ENCODE measurements at places on chromosomes 13 and 19.

- DNase-seq = peak; percentile 90
- H3K4me3 ChIP-seq = no peak overlapping the region
- H3K4me1 ChIP-seq = peaks cover 28% of the 10 kb centered on the region
- peaks cover 26% of the 10 kb centered on the region for H3K36me3 ChIP-seq
- peak overlapping the region; percentile 86 for H3K27ac ChIP-seq
- no peaks in the 10 kb centered on the region for H3K27me3 ChIP-seq
Measured at GRCh38 chr19:19488875-19489690, 26.3 kb downstream of the TSSK6 start.

DNA sequence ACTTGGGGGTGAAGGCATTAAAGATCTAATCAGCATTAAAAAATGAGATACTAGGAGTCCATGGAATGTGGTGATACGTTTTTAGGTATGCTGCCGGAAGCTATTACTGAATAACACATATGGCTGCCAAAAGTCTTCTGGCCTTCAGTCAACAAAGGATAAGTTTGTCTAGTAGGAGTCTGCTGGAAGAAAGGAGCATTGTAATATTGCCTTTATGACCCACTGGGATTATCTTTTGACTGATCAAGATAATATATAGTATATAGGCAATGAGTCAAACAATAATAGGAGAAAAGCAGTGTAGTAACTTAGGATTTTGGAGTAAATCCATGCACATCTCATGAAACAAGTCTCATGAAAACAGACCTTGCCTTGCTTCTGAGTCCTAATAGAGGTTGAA is 295.4 kb downstream of the SLITRK6 start:
- peak overlapping the region; percentile 86 for H3K27ac ChIP-seq
- H3K27me3 ChIP-seq = no peaks in the 10 kb centered on the region
- no peak for DNase-seq
- H3K4me3 ChIP-seq = no peak overlapping the region

DNA sequence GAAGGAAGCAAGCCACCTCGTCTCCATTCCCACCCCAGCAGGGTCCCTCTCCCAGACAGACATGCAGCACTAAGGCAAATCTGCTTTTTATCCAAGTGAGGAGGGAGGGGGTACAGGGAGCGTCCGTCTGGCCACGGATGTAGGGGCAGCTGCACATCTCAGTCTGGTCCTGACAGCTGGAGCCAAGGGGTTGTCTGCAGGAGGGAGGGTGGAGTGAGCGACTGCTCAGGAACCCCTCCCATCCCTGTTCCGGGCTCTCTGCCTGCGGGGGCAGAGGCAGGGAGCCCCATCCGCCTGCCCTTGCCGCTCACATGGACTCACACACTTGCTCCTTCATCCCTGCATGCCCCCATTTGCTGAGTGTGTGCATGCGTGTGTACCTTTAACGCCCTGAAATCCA is 2.5 kb downstream of the TMEM190 start:
- DNase-seq = no peak
- H3K27ac ChIP-seq = no peak overlapping the region
- no peaks in the 10 kb centered on the region for H3K27me3 ChIP-seq
- peaks cover 11% of the 10 kb centered on the region for H3K4me1 ChIP-seq
- peaks cover 5% of the 10 kb centered on the region for H3K36me3 ChIP-seq

- H3K36me3 ChIP-seq = peaks cover 36% of the 10 kb centered on the region
- DNase-seq = no peak
- H3K4me3 ChIP-seq = peak overlapping the region; percentile 79
- H3K27me3 ChIP-seq = no peaks in the 10 kb centered on the region
- H3K27ac ChIP-seq = peak overlapping the region; percentile 90
Measured at GRCh38 chr13:50080203-50080910, 65.1 kb downstream of the KCNRG start.

GRCh38 chr13:57748096-57748495 is 116.6 kb downstream of the PCDH17 start:
- no peaks in the 10 kb centered on the region for H3K4me1 ChIP-seq
- no peak for DNase-seq
- H3K36me3 ChIP-seq = no peaks in the 10 kb centered on the region
- no peaks in the 10 kb centered on the region for H3K27me3 ChIP-seq

DNA sequence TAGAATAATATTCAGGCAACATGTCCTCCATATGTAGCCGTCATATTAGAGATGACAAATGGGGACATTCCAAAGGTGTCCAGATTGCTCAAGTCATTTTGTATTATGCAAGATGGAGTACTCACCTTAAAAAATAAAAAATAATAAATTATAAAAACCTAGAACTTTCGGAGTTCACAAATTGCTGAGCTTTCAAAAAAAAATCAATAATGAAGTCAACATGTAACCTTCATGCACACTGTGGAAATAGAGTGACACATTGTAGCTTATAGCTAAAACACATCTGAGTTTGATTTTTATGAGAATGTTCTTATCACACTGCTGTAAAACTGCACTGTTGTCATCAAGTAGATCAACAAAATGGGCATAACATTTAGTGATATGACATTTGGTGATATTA is 411.2 kb downstream of the GPC6 start:
- no peaks in the 10 kb centered on the region for H3K4me1 ChIP-seq
- no peaks in the 10 kb centered on the region for H3K27me3 ChIP-seq
- no peak overlapping the region for H3K4me3 ChIP-seq
- H3K27ac ChIP-seq = no peak overlapping the region
- no peaks in the 10 kb centered on the region for H3K36me3 ChIP-seq
- DNase-seq = no peak

All from RWPE2 (cell line).